ENCODE measurements at places on chromosomes 1 and 21. TPM values are rescaled to one million over a fixed set of nuclear protein-coding genes. Genes with fewer than 3 reads are reported as not detected.
A peak's percentile ranks its signal among the peaks of the same experiment; 100 is the strongest.

GRCh38 chr1:84972377-84972987, 24.4 kb downstream of the MCOLN2 start:
- no peaks in the 10 kb centered on the region for H3K4me1 ChIP-seq
- H3K27me3 ChIP-seq: no peaks in the 10 kb centered on the region
- H3K27ac ChIP-seq: no peak overlapping the region
- H3K4me3 ChIP-seq: no peak overlapping the region
- DNase-seq: no peak
- no peaks in the 10 kb centered on the region for H3K36me3 ChIP-seq

DNA sequence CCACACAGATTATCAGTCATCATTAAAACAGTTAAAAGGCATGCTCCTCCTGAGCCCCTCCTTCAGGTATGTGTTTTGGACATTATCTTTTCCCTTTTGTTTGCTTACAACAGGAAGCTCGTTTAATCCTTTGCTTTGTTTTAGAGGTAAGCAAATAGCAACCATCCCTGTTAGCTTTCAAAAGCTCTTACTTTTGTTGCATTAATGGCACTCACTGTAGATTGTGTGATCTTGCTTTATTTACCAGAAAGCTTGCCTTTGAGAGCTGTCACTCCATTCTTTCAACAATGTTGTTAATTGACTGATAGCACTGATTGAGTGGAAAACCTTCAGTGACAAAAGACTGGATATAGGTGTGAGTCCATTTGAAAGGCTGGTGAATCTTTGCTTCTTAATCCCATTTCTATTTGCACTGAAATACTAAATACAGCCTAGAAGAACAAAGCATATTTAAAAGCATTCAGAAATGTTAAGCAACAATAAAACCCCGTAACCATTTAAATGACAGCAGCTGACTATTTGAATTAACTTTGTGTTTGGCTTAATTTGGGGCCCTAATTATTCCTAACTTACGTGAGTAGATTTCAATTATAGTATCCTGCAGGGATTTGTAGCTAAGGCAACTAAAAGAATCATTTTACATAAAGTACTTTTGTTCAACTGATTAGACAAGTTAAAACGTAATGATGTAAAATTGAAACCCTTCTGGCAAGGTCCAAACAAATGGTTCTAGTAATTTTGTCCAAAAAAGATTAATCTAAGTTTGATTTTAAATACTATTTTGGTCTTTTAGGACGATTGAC, 48.3 kb downstream of the ADGRL2 start:
- peaks cover 24% of the 10 kb centered on the region for H3K4me1 ChIP-seq
- H3K27ac ChIP-seq: no peak overlapping the region
- H3K27me3 ChIP-seq: no peaks in the 10 kb centered on the region
- H3K36me3 ChIP-seq: no peaks in the 10 kb centered on the region

DNA sequence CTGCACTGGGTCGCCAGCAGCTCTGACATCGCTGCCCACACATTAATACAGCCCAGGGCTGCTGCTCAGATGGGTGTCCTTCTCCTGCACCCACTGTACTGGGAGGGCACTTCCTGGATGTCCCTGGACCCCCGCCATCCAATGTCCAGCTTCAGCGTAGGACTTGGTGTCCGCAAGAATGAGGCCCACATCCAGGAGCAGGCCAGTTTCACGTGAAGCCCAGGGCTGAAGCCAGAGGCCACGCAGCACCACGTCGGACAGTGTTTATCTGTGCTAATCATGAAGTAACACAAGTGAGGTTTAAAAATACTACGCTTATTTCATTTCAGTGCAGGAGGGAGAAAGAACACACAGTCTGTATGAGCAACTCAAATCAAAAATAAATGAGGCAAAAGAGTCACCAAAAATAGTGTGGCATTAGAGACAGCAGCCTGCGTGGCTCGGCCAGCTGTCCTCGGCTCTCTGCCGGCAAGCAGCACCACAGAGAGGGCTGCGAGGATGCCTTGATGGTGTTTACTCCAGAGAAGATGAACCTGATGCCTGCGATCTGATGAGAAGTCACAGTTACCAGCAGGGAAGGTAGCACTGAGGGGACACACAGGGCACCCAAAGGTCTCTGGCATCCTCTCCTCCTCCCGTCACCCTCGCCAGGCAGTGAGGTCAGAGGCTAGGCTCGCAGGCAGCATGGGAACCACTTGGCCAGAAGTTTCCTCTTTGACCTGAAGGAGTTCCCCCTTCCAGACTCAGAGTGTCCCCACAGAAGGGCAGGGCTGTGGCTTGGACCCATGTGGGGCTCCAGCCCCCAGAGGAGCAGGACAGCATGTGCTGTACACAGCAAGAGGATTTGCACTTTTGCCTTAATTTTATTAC, 22.1 kb upstream of the NPHP4 start:
- no peak overlapping the region for H3K4me3 ChIP-seq
- H3K4me1 ChIP-seq: no peaks in the 10 kb centered on the region
- DNase-seq: no peak
- H3K27ac ChIP-seq: no peak overlapping the region
- no peaks in the 10 kb centered on the region for H3K36me3 ChIP-seq

- peaks cover 7% of the 10 kb centered on the region for H3K4me1 ChIP-seq
- H3K36me3 ChIP-seq: peaks cover 5% of the 10 kb centered on the region
- no peak overlapping the region for H3K4me3 ChIP-seq
- no peaks in the 10 kb centered on the region for H3K27me3 ChIP-seq
- DNase-seq: no peak
Observed at GRCh38 chr1:227934476-227935313, 13.0 kb downstream of the WNT9A start.

DNA sequence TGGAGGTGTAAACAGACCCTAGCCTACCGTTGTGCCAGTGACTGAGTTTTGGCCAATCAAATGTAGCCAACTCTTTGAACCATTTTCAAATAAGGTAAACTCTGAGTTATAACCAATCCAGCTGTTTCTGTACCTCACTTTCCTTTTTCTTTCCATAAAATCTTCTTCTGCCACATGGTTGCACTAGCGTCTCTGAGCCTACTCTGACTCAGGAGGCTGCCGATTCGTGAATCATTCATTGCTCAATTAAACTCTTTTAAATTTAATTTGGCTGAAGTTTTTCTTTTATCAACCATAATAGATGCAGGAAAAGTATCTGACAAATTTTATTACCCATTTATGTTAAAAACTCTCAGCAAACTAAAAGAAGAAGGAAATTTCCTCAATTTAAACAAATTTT, 111.5 kb upstream of the LYPLAL1 start:
- H3K27me3 ChIP-seq: no peaks in the 10 kb centered on the region
- no peak for DNase-seq
- no peaks in the 10 kb centered on the region for H3K36me3 ChIP-seq
- H3K4me3 ChIP-seq: no peak overlapping the region

- H3K36me3 ChIP-seq: no peaks in the 10 kb centered on the region
- peak overlapping the region; percentile 17 for H3K4me3 ChIP-seq
- peaks cover 46% of the 10 kb centered on the region for H3K27me3 ChIP-seq
- no peak overlapping the region for H3K27ac ChIP-seq
Observed at GRCh38 chr1:44406737-44407429, 1.8 kb downstream of the RNF220 start.

- H3K27ac ChIP-seq: peak overlapping the region; percentile 94
- H3K4me1 ChIP-seq: peaks cover 46% of the 10 kb centered on the region
- H3K36me3 ChIP-seq: no peaks in the 10 kb centered on the region
- no peaks in the 10 kb centered on the region for H3K27me3 ChIP-seq
- H3K4me3 ChIP-seq: peak overlapping the region; percentile 100
- DNase-seq: no peak
Observed at GRCh38 chr1:99969260-99969728, 502 bp upstream of the SLC35A3 start.

- no peak for DNase-seq
- H3K4me3 ChIP-seq: no peak overlapping the region
- no peak overlapping the region for H3K27ac ChIP-seq
- peaks cover 7% of the 10 kb centered on the region for H3K4me1 ChIP-seq
Observed at GRCh38 chr1:167673265-167673664, 43.2 kb downstream of the RCSD1 start.

DNA sequence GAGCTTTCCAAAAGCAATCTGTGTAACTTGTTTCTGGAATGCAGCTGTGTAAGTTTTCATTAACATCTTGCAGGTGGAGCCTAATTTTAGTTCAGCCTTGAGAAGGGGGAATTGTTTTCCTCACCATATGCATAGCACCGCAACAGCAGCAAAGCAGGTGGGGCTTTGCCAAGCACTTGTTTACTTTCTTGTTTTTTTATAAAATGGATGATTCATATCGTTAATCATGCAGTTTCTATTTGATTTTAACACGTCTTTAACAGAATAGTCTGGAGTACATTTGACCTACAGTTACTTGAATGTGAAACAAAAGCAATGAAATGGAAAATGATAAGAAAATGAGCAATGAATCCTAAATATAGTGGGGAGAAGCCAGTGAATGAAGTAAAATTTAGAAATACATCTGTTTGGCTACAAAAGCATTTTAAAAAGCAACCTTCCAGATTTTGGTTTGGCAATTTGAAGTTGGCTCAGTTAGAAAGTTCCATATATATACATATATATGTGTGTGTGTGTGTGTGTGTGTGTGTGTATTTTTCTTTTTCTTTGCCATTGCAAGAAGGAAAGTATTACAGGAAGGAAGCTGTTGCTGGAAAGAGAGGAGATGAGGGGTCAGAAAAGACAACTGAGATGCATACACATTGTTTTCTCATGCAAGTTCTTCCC, 119.0 kb upstream of the ADGRL2 start:
- peaks cover 49% of the 10 kb centered on the region for H3K4me1 ChIP-seq
- DNase-seq: no peak
- no peaks in the 10 kb centered on the region for H3K27me3 ChIP-seq
- peaks cover 12% of the 10 kb centered on the region for H3K36me3 ChIP-seq
- H3K4me3 ChIP-seq: no peak overlapping the region

GRCh38 chr1:208598021-208598420, 353.8 kb upstream of the PLXNA2 start:
- H3K36me3 ChIP-seq: no peaks in the 10 kb centered on the region
- no peak overlapping the region for H3K27ac ChIP-seq
- DNase-seq: no peak
- H3K4me1 ChIP-seq: peaks cover 22% of the 10 kb centered on the region
- peaks cover 2% of the 10 kb centered on the region for H3K27me3 ChIP-seq
- H3K4me3 ChIP-seq: no peak overlapping the region

DNA sequence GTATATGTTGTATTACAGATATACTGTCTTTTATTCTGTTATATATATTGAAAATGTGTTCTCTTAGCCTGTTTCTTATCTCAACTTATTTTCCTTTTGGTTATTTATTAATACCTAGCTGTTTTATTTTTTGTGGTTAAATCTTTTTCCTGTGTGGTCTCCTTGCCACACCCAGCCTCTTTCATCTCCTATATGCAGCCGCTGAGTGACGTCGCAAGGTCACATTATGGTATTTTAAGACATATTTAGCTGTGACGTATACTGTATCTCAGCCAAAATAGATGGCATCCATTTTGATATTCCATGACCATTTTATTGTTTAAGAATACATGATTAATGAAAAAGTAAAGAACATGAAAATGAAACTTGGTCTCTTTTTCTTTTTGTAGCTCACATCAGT, 29.1 kb downstream of the CENPF start:
- no peaks in the 10 kb centered on the region for H3K4me1 ChIP-seq
- DNase-seq: no peak
- H3K36me3 ChIP-seq: peaks cover 30% of the 10 kb centered on the region
- no peak overlapping the region for H3K4me3 ChIP-seq
- no peaks in the 10 kb centered on the region for H3K27me3 ChIP-seq

- peaks cover 8% of the 10 kb centered on the region for H3K36me3 ChIP-seq
- peaks cover 12% of the 10 kb centered on the region for H3K4me1 ChIP-seq
- H3K27me3 ChIP-seq: no peaks in the 10 kb centered on the region
- H3K4me3 ChIP-seq: no peak overlapping the region
- peak overlapping the region; percentile 51 for H3K27ac ChIP-seq
Observed at GRCh38 chr1:28428990-28429520, 59.5 kb downstream of the PHACTR4 start.

GRCh38 chr1:46594063-46594462, 10.0 kb downstream of the MKNK1 start:
- no peak for DNase-seq
- H3K27ac ChIP-seq: no peak overlapping the region
- H3K4me3 ChIP-seq: no peak overlapping the region
- H3K36me3 ChIP-seq: peaks cover 23% of the 10 kb centered on the region

GRCh38 chr1:88296227-88296626, 387.8 kb upstream of the PKN2 start:
- H3K4me1 ChIP-seq: no peaks in the 10 kb centered on the region
- DNase-seq: no peak
- H3K27me3 ChIP-seq: peaks cover 5% of the 10 kb centered on the region
- H3K4me3 ChIP-seq: no peak overlapping the region
- no peaks in the 10 kb centered on the region for H3K36me3 ChIP-seq
- no peak overlapping the region for H3K27ac ChIP-seq

DNA sequence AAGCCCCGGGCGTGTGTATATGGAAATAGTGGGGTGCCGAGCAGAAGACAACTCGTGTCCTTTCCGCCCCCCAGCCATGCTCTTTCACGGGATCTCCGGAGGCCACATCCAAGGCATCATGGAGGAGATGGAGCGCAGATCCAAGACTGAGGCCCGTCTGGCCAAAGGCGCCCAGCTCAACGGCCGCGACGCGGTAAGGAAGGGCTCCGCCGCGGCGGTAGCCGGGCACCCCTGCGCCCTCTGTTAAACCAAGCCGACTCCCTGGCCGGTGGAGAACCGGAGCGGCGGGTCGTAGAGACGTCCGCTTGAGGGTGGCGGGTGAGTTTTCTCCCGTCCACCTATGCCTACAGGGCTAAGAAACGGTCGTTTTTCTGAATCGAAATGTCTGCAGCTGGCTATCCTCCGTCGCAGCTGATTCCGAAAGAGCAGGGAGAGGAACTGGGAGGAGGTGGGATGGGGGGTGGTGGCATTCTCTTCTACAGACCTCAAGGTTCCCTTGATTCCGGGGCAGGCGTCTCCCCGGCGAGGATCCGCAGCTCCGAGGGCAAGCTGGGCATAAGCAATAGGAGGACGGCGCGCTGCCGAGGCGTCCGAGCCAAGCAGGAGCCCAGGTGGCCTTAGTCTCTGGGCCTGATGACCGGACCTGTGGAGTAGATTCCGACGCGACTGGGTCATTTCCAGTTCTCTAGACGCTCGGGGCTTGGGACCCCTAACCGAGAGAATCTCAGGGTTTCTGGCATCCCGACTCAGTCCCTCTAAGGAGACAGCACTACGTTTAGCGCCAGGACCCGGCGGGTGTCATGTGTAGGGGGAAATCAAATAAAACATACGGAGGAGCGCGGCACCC, 856 bp downstream of the LHX9 start:
- peaks cover 100% of the 10 kb centered on the region for H3K27me3 ChIP-seq
- H3K4me1 ChIP-seq: peaks cover 59% of the 10 kb centered on the region
- peak overlapping the region; percentile 72 for H3K4me3 ChIP-seq
- DNase-seq: no peak
- peak overlapping the region; percentile 70 for H3K27ac ChIP-seq
- H3K36me3 ChIP-seq: peaks cover 2% of the 10 kb centered on the region

NLRP3 gene
- 0.22 TPM for total RNA-seq

CITED4 gene
- 14.2 TPM for total RNA-seq

MEX3A gene
- total RNA-seq: 112 TPM

XKR8 gene
- total RNA-seq: 13.8 TPM

ZNF593OS gene
- total RNA-seq: not detected

ETNK2 gene
- total RNA-seq: 19.2 TPM

RAB42 gene
- total RNA-seq: 5.1 TPM
